ENCODE measurements at places on chromosomes 4 and X. TPM values are rescaled to one million over a fixed set of nuclear protein-coding genes. Genes with fewer than 3 reads are reported as not detected.
A peak's percentile ranks its signal among the peaks of the same experiment; 100 is the strongest.

The RNF150 gene
- 55.9 TPM for polyA plus RNA-seq

The FREM3 gene
- 0.01 TPM for polyA plus RNA-seq

The MAGEA9B gene
- polyA plus RNA-seq = not detected

The DACH2 gene
- polyA plus RNA-seq = not detected

The CT45A10 gene
- polyA plus RNA-seq = not detected

The OGT gene
- 20.0 TPM for polyA plus RNA-seq

The CCDC120 gene
- 0.95 TPM for polyA plus RNA-seq

The SPANXA1 gene
- not detected for polyA plus RNA-seq

GRCh38 chrX:69289046-69289792 lies 124.0 kb upstream of the PJA1 start:
- no peak for DNase-seq

DNA sequence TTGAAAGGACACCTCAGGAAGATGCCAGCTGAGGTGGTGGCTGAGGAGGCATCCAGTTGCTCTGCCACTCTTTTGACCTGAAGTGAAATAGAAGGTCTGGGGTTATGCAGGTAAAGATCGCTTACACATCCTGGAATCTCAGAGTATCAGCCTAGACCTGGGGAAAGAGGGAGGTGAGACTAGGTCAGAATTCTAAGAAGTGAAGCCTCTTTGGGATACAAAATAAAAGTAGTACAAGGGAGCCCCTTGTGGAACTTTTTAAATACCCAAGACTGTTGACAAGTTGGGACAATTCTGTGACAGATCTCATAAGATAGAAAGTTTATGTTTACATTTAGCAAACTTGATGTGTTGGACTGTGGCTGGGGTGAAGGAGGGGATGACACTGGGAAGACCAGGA lies 263.1 kb downstream of the SPRY1 start:
- no peak for DNase-seq

DNA sequence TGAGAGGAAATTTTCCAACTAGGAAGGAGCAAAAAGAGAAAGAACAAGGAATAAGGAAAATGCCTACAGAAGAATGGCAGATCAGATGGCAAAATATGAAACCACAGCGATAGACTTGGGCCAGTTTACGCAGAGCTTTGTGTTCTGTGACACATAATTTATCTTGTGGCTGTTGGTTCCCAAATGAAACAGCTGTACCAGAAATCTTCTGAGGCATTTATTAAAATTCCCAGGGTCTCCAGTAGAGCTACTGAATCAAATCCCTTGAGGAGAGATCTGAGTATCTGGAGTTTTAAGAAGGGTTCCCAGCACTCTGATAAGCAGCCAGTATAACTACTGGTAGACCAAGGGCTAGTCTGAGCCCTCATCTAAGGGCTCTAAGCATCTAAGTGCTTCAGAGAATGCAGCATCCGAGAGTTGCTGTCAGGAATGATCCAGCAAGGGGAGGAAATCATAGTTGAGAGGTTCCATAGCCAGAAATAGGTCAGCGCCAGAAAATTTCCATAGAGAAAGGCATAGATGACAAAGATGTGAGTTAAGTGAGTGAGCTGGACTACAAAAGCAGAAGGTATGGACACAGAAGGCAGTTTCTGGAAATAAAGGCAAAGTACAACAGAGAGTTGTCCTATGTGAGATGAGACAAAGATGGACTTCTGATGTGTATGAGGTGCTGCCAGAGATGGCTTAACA lies 46.3 kb upstream of the FAM241A start:
- DNase-seq = no peak

GRCh38 chr4:108103099-108103862 lies 65.5 kb downstream of the LEF1 start:
- no peak for DNase-seq

DNA sequence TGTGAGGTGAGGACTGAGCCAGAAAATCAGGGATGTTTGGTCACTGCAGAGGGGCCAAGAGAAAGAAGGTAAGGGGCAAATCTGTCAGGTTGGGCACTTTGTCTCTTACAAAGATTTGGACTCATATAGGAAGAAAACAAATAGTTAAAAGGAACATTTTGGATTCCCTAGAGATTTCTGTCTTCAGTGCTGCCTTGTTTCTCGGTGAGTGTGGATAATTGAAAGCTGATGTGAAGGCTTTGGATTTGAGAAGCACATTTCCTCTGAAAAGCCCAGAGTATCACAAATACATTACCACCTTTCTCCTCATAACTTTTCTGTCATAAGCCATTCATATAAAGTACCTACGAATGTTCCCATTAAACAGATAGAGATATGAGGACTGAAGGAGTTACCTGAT lies 107.5 kb downstream of the ATG4A start:
- no peak for DNase-seq

DNA sequence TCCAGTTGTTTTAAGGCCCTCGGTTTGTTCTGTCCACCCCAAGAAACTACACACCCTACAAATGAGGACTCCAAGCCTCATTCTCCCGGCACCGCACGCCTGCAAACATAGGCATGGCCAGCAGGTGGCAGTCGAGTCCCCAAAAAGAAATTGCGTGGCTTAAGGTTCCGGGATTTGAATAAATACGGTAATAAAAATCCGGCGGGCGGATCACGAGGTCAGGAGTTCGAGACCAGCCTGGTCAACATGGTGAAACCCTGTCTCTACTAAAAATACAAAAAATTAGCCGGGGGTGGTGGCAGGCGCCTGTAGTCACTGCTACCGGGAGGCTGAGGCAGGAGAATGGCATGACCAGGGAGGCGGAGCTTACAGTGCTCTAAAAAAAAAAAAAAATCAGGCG lies 21.8 kb upstream of the CSF2RA start:
- peak; percentile 86 for DNase-seq

DNA sequence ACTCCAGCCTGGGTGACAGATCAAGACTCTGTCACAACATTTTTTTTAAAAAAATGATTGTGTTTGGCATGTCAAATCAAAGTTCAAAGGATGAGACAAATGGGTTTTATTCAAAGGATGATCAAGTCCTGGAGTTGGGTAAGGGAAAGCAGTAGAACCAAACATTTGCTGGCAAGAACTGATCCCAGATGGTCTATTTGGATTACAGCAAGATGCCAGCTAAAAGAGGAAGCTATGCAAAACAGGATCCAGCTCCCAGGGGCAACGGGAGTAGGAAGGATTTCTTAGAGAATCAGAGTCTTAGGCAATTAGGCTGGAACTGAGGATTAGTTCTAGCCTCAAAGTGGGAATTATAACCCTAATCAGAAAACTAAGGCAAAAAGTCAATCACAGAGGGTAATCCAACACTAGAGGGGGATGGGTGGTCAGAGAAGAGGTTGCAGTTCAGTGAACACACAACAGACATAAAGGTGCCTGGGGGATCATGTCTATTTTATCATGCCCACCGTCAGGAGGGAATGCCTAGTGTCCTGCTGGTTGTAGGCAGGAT lies 133.0 kb upstream of the PLS3 start:
- DNase-seq = no peak

- DNase-seq = no peak
Observed at GRCh38 chr4:139054791-139055505, 39.4 kb downstream of the NOCT start.

DNA sequence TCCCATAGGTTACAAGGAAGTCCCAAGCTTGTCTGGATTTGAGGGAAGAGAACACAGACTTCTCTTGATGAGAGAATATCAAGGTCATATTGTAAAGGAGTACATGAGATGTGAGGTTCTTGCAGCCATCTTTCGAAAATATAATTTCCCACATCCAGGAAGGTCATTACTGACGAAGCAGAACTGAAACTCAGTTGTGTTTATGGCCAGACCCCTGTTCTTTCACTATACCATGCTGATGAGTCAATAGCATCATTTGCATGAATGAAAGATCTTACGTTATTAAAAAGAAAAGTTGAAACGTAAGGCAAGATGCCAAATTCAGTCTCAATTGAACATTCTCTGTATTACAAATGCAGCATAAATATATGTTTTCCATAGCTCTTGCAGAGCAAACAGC lies 14.2 kb upstream of the CCDC149 start:
- DNase-seq = no peak

GRCh38 chr4:14259936-14260335 lies 632.4 kb upstream of the BOD1L1 start:
- DNase-seq = no peak

GRCh38 chr4:80077639-80078038 lies 4.6 kb upstream of the ANTXR2 start:
- DNase-seq = no peak

- DNase-seq = peak; percentile 66
Observed at GRCh38 chr4:55157559-55158277, 32.3 kb upstream of the KDR start.

- DNase-seq = no peak
Observed at GRCh38 chr4:4480685-4481398, 61.0 kb downstream of the STX18 start.

- DNase-seq = no peak
Observed at GRCh38 chrX:123905332-123905731, 45.5 kb downstream of the XIAP start.

DNA sequence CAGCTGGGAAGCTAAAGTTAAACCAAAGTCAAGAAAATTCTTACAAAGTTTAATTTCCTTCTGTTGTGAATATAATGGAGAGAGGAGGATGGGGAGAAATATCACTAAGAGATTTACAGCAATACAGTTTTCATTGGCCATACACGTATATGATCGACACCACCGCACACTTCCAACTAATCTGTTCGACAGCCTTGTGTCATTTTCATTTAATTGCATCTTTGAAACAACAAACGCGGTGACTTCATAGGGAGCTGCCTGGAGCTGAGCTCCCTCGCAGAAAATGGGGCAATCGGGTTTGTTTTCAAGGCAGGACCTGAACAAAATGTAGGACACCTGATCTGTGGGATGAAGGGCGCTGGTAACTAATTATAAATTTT lies 1.3 kb downstream of the PTPN13 start:
- no peak for DNase-seq

- DNase-seq = no peak
Observed at GRCh38 chr4:15414551-15415091, 13.2 kb upstream of the C1QTNF7 start.

DNA sequence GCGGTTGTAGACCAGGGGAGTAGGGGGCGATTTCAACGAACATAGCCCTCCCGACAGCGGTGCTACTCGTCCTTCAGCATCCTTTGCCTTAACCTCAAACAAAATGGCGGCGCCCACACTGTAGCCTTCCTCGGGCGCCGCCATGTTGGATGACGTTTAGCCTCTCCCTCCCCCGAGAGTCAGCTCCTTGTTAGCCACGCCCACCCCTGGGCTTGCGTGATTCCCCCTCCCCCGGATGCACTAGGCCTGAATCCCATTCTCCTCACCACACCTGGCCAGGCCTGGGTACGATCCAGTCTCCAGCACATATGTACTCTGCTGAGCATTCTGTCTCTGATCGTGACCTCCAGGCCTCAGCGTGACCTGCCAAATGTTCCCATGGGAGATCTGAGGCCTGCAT lies 49.0 kb upstream of the ZNF157 start:
- DNase-seq = peak; percentile 53

- DNase-seq = peak; percentile 45
Observed at GRCh38 chrX:103918571-103919269, 43.7 kb upstream of the TMSB15B start.

GRCh38 chrX:144798972-144799371 lies 448.3 kb upstream of the SPANXN1 start:
- DNase-seq = no peak
